Fibroblast of mammary gland (primary cell): ENCODE measurements at places on chromosomes 12 and 14.

- DNase-seq = no peak
Measured at GRCh38 chr12:91120781-91121180, 9.5 kb upstream of the LUM start.

GRCh38 chr14:88955455-88955854 is 131.0 kb downstream of the TTC8 start:
- no peak for DNase-seq

GRCh38 chr12:11765421-11765816 is 115.9 kb downstream of the ETV6 start:
- no peak for DNase-seq

DNA sequence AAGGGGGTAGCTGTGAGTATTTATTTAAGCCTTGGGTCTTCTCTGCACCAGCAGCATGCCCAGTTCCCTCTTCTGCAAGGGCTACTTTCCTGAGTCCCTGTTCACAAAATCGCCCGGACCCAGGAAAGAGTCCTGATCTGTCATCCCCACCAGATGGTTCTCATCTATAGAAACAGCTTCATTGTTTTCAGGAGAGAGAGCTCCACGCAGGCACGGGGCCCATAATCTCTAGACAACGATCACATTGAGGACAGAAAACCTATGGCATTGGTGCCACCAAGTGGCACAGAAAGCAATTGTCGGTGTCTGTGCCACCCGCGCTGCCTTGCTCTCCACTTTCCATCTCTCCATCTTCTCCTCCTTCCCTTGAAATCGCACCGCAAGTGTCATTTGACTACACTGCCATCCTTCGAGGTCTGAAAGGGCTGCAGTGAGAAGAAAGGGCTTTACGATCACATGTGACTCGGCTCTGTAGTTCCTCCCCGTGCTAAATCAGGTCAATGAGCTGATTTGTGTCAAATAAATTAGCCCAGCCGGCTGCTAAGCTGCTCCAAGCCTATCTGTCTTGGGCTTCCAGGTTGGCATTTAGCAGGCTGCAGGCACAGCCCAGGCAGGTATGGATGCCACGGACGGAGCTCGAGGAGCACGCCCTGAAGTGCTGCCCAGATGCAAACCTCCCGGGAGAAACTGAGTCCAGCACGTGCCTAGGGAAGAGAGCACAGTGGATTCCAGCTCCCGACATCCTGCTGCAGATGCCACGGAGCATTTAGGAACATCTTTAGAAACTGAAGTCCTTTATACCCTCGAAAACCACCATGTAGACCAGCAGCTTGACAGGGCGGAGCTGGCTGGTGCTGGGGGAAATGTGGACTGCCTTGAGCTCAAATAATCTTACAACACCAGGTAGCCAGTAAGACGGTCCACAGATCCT is 28.8 kb downstream of the SPRING1 start:
- peak; percentile 56 for DNase-seq

DNA sequence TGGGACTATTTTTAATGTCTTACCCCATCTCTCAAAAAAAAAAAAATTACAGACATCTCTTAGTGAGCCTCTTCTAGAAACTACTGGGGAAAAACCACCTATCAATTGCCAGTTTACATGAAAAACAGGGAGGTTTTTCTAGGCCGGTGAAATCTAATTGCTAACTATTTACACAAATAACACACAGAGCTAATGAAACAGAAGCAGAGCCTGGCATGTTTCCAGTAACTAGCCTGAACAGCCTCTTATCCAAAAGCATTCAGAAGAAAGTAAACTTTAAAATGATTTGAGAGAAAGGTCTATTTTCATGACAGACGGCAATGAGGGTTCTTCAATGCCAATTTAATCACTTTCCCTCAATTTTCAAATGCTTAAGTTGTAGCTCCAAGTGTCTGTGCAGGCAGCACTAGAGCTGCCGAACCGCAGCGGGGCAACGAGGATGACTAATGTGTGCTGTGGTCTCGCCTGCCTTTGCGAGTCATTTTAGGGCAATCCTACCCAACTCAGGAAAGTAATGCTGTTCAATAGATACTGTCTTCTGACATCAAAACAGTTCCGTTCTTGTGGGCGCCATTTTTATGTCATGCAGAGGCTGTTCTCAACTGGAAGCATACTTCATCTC is 84.6 kb downstream of the SETD3 start:
- peak; percentile 56 for DNase-seq

DNA sequence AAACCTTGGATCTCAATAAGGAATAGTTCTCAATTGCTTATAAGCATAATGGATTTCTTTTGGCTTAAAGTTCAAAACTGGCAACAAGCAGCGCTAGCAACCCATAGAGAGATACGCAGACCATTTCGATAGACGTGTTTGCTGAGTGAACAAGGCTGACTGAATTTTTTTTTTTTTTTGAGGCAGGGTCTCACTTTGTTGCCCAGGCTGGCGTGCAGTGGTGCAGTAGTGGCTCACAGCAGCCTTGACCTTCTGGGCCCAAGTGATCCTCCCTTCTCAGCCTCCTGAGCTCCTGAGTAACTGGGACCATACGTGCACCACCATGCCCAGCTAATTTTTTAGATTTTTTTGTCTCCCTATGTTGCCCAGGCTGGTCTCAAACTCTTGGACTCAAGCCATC is 1.4 kb upstream of the AKAP5 start:
- no peak for DNase-seq

- DNase-seq = peak; percentile 70
Measured at GRCh38 chr14:20631023-20631879, 10.2 kb downstream of the OR6S1 start.

DNA sequence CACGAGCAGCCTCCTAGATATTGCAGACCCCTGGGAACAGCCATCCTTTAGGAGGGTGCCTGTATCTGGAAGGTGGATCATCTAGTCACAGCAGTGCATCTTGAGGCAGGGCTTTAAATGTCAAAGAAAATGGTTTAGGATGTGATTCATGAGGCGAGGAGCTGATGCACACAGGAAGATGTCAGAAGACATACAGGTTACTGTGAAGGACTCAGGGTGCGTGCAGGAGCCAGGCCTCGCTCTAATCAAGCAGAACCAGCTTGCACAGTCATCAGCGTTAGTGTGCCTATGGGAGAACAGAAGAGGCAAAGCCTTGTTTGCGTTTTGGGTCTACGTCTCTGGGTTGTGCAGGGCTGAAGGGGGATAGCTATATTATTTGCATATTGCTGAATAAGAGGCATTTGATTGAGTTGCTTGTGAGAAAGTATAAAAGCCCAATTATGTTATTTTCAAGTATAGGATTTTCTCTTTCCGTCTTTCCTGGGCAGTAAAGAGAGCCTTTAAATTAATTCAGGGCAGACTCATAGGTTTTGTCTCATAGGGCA is 77.3 kb upstream of the RPH3A start:
- DNase-seq = no peak

GRCh38 chr12:78787576-78787975 is 77.0 kb upstream of the SYT1 start:
- DNase-seq = peak; percentile 33

DNA sequence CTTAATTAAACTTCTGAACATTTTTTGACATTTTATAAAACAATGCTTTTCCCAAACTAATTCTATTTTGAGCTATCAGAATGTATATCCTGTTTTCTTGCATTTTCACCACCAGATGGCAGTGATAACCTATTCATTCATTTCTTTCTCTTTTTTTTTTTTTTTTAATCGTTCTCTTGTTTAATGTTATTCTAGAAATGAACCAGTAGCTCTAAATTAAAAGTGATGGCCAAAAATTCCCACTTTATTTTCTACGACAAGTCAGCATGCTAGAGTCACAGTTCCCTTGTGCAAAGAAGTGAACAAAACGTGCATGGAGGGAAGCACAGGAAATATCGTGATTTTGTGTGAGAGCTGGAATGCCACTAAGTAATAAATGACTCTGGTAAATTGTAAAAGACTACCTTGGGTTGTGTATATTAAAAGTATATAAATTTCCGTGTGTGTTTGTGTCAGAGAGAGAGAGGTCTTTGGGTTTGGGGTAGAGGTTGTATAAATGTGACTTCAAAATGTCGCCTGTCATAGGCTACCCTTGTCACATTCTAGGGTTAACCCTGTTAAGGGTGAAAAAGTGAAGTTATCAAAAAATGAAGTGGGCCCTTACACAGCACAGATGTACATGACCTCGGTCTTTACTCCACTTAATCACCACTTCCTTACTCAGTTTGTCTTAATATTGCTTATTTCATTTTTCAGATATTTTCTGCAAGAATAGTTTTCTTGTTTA is 40.4 kb upstream of the LDHB start:
- peak; percentile 62 for DNase-seq

DNA sequence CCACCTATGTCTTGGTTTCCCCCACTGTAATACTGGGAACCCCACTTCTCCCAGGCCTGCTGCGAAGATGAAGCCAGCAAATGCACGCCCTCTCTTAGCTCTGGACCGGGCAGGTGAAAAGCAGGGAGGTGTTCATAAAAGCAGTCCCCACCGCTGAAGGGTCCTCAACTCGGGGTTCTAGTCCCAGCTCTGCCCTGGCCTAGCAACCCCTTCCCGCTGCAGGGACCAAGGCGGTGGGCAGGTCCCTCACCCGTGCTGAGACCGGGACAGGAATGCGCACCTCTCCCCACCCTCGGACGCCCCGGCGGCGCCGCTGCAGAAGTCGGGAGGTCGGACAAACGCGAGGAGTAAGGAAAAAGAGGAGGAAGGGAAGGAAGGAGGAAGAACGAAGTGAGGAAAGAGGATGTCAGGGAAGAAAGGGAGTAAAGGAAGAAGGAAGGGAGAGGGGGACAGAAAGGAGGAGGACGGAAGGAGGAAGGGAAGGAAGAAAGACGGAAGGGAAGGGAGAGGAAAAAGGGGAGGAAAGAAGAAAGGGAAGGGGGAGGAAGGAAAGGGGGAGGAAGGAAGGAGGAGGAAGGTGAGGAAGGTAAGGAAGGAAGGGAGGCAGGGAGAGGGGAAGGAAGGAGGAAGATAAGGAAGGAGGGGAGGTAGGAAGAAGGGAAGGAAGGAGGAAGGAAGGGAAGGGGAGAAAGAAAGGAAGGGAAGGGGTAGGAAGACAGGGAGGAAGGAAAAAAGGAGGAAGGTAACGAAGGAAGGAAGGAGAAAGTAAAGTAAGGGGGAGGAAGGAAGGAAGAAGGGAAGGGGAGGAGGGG is 701 bp downstream of the SPRING1 start:
- no peak for DNase-seq

- no peak for DNase-seq
Measured at GRCh38 chr14:54834727-54835126, 67.9 kb downstream of the GCH1 start.
